ENCODE measurements at places on chromosomes 1 and 21.

DNA sequence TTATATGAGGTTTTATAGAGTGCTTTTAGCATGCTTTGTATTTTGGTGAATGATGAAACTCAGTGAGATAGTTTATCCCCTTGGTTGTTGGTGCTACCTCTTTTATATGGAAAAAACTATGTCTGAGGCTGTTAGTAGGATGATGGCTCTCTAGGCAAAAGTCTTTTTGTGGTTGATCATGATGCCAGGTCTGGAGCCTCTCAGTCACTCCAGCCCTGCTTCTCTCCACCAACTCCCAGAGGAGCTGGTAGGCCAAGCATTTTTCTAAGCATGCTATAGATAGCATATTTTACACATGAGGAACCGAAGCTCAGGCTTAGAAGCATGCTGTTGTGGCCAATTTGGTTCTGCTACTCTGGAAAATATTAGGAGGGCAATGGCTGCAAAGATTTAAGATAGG is 82.2 kb downstream of the FMN2 start:
- no peak for DNase-seq

DNA sequence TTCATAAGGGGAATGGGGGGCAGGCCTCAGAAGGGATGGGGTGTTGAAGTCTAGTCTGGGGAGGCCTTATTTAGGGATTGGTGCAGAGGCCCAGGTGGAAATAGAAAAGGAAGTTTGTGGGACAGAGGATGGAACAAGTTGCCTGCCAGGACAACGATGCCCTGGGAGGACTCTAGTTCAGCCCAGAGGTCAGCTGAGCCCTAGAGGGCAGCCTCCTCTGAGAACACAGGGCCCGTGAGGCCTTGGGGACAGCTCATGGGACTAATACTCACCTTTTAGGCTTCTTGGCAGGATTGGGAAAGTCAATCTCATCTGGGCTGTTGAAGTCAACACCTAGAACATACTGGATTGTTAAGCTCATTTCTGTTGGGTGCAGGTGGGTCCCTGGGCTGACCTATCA is 43.0 kb downstream of the LHX4 start:
- no peak for DNase-seq

- DNase-seq, result no peak
Observed at GRCh38 chr1:167120899-167121298, 27.0 kb downstream of the STYXL2 start.

DNA sequence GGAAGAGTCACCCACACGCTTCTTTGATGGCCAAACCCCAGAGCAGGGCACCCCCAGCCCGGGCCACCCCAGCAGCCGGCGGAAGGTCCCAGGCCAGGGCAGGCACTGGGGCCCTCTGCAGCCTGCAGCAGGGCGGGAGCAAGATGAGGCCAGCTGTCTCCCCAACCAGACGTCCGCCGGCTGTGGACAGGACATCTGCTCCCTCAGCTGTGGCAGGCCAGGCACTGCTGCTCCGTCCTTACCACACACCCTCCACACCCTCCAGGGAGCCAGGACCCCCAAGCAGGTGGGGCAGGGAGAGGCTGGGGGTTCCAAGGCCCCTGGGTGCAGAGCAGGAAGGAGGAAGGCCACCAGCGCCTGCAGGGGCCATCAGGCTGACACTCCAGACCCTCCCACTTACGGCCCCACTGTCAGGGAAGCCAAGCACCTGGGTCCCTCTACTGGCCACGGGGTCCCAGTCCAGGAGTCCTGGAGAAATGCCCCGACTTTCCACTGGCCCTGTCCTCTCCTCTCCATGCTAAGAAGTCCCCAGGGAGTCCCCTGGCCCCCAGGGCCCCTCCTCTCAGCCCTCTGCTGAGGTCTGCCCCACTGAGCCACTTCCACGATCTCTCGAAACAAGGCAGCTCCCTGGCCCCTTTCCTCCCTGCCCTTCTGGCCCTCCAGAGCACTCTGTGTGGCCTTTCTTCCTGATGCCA is 5.6 kb downstream of the WNT9A start:
- no peak for DNase-seq

- no peak for DNase-seq
Observed at GRCh38 chr21:44942566-44942965, 2.7 kb downstream of the SLX9 start.

DNA sequence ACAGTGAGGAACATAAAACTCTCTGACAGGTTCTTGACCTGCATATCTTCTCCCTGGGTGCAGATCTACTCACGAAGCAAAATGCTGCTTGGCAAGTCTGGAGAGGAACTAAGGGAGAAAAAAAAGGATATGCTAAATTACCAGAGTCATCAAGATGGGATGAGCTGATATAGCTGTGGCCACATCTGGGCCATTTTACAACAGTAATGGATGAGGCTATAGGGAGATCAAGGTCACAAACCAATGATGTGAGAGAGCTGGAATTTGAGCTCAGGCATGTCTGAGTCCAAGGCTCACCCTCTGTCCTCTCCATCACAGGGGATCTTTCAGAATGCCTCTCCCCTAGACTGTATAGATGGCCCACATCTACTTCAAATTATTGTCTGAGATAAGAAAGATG is 26.2 kb downstream of the ZMYND12 start:
- DNase-seq, result no peak

DNA sequence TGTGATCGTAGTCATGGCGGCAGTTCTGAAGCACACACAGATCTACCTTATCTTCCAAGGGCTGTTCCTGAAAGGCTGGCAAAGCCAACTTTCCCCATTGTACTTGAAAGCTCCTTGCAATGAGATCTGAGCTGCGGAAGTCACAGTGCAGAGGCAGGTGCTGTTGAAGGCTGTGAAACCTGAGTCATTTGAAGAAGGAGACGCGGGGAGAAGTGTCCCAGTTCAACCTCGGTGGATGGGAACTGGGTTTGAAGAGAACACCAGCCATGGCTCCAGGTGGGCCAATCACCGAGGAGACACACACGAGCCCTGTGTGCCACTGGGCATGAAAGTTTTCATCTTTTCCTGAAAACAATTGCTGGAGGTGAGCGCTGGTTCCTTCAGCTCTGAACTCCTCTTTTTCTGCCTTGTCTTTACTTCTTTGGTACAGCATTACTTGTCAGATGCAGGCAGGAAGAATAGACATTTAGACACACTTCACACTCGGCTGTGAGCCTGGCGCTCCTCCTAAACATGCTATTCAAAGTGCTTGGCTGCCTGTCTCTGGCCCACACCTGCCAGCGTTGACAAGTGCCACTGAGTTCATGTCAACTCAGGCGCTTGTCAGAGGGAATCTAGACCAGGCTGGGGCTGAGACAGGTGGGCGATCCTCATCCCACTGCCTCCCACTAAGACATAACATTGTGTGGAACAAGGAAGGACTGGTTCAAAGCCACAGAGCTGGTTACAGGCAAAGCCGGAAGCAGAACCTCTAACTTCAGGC is 25.7 kb upstream of the PDE9A start:
- no peak for DNase-seq

DNA sequence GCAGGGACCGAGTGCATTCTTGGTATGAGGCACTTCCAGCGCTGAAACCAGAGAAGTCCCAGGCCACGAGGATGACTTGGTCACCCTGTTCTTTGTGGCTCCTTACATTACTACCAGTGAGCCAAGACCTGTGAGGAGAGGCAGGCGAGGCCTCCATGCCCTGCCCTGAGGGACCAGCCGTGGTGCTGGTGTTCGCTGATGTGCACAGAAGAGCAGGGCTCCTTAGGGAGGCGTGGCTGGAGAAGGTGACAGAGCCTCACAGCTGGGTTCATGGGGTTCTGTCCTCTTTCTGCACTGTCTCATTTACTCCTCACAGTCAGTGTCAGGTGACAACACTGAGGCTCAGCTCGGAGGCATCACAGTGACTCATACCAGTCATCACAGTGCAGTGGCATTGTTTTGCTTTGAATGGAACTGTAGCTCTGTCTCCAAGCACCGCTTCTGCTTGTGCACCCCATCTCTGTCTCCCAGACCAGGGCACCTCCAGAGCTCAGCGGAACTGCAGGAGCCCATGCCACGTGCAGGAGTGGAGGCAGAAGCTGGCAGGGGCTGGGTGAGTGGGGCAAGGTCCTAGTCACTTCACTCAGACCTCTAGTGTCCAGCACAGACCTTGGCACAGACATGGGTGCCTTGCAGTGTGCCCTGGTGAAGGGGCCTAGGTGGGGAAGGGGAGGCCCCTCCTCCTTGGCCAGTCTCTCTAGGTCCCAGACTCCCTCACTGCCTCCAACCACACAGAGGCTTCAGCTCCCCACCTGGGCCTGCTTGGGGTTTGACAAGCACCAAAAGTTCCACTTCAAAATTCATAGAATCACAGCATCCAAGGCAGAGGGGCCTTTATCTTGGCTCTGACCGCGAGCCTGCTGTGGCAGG is 310.9 kb downstream of the MATN1 start:
- DNase-seq, result no peak

- no peak for DNase-seq
Observed at GRCh38 chr1:235859789-235860188, 6.9 kb downstream of the LYST start.

DNA sequence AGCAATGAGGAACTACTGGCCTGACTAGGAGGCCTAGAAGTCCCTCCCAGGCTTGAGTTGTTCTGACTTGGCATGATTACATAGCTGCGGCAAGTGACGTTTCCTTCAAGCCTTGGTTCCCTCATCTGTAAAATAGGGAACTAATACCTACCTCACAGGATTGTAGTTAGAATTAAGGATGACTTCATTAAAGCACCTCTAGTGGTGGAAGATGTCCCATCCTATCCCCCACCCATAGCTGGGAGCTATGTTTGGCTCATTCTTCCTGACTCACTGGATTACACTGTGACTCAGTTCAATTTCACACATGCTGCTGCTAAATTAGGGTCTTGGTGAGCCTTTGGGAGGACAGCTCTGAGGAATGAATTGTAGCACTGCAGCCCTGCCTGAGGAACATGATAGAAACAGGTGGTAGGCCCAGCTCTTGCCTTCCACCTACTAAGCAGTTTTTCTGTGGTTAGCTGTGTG is 6.0 kb upstream of the SHISA4 start:
- DNase-seq, result peak; percentile 66

GRCh38 chr1:109792056-109792831 is 28.5 kb upstream of the EPS8L3 start:
- no peak for DNase-seq

Data from HL-60 (cell line).